Activated CD8-positive, alpha-beta memory T cell treated with anti-CD3 and anti-CD28 coated beads for 48 hours (primary cell): ENCODE measurements at places on chromosomes 12 and 14.

DNA sequence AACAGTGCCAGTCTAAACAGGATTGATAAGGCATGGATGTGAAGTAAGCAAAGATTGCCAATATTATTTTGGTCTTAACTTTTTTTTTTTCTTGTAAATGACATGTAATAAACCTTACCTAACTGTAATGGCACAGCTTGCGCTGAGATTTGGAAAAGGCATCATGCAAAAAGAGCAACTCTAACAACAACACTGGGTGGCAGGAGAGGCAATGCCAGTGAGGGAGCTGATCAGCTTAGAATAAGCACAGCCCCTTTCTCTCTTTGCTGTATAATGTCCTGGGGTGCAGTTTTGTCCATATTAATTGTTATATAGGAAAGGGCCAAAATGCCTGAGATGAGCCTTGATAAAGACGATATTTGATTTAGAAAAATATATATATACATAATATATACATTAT is 1589.7 kb upstream of the FLRT2 start:
- DNase-seq, result no peak

- no peak for DNase-seq
Measured at GRCh38 chr14:50383618-50384225, 13.0 kb downstream of the CDKL1 start.

- no peak for DNase-seq
Measured at GRCh38 chr12:52206304-52207040, 14.7 kb upstream of the KRT80 start.

DNA sequence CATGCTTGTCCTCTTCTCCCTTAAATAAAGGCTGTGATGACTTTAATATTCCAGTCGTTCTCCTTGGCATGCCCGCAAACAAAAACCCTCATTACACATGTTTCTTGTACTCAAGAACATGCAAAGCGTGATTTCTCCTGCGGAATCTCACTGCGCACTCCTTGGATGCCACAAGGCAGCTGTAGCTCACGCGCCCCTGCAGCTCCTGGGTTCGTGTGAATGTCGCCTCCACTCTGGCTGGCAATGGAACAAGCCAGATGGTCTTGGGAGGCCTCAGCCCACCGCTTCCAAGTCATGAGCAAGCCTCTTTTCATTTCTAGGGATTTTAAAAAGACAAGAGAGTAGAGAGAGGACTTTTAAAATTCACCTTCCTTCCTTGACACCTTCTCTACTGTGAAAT is 403.8 kb downstream of the PCNX1 start:
- no peak for DNase-seq

DNA sequence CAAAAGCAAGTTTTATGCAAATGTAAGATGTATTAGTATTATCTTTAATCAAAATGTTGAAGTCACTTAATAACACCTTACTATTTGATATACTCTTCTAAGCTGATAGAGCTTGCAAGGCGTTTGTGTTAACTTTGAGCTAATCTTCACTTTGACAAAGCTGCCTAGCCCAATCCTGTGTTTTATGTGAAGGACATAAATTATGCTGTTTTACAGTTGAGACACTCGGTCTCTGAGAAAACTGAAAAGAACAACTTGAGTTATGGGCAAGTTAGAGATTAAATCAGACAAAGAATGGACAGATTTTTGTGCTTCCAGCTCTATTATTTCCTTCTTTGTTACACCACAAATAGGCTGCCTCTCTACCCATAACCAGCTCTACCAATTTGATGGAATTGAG is 42.0 kb upstream of the DAAM1 start:
- DNase-seq, result no peak

GRCh38 chr12:68189821-68190242 is 30.3 kb upstream of the IFNG start:
- DNase-seq, result no peak

DNA sequence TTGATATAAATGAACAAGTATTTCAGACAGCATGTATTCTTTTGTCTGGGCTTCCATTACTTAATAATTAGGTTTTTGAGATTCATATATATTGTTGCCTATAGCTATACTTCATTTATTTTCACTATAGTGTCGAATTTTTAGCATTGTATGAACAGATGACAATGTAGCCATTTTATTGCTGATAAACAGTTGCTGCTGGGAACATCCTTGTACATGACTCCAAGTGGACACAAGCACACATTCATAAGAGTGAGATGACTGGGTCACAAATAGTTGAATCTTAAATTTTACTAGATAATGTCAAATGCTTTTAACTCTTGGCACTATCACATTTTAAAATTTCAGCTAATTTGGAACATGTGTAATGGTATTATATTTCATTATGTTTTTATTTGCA is 19.3 kb upstream of the PHC1 start:
- DNase-seq, result no peak

DNA sequence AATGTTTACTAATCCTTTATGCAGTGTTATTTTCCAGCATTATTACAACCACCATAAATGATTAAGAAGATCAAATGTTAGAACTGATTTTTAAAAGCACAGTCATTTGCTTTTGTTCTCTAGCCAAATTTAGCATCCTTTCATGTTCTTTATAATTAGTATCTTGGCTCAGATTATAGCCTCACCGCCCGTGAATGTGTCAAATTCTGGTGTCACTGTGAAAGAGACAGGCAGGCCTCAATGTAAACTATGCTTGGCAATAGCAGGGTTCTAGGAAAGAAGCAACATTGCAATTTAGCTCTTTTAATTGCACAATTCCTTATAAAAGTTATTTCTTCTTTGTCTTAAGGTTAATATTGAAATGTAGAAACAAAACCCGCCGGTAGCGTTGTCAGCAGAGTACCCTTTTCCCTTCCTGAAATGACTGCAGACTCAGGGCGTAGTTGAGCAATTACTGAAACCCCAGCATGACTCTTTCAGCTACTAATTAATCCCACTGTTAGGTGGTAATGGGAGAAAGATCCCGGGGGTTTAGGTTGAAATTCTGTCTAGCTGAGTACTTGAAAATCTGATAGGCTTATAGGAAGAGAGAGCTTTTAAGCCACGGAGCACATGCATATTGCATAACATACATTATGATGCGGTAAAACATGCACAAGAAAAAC is 1600.5 kb upstream of the SEL1L start:
- DNase-seq, result no peak

DNA sequence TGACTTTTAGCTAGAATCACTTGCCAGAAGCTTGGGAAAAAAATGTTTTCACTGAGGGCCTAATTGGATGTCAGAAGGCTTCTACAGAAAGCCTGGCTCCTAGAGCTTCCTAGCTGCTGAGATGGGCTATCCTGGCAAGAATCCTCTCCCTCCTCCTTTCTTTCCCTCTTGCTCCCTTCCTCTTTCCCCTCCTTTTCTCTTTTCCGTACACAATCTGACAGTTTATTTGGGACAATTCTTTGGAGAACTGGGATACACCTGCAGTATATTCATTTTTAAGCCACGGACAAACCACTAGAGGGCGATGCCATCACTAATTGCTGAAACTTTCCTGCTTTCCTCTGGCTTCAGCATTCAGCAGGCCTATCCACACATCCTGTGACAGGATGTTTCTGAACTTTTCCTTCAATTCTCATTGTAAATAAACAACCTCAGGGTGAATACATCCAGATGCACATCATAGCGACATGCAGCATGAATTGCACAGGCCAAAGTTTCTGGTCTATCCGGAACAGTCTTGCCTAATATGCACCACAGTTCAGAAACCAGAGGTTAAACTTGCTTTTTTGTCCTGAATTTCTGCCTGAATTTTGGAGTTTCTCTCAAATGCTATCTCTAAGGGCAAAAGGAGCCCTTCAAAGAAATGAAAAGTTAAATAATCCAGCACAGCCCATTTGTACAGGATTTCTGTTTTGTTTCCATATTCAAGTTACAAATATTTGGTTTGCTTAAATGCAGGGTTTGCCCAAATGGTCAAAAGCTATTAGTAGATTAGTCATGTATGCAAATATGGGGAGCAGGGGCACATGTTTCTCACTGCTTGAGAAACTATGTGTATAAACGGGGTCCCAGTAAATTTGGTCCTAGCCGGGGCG is 142.8 kb downstream of the PAWR start:
- no peak for DNase-seq

DNA sequence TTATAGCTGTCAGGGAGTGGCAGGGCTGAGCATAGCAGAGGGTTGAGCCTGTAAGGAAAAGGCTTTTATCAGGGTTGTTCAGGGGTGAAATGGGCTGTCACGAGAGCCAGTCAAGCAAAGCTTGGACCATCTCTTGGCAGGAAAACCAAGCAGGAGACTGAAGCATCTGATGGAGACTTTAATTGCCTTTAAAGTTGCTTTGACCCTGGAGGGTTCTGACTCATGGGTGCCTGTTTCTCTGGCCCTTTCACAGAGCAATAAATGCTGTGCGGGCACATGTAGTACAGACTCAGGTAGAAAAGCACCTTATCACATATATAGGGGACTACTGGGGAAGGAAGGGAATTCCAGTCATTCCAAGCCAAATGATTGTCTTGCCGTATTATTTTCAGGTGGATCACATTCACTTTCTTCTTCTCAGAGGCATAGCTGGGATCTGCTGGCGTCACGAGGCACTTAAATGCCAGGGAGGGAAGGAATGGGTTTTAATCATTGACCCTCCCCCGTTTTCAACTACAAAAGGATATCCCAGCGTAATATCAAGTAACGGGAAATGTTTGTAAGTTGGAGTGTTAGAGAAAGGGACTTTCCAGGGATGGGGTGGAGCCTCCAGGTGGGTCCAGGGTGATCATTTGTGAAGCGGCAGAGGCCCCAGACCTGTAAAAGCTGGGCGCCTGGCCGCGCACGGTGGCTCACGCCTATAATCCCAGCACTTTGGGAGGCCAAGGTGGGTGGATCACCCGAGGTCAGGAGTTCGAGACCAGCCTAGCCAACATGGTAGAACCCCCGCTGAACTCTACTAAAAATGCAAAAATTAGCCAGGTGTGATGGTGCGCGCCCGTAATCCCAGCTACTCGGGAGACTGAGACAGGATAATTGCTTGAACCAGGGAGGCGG is 34.9 kb downstream of the PLEKHD1 start:
- no peak for DNase-seq

DNA sequence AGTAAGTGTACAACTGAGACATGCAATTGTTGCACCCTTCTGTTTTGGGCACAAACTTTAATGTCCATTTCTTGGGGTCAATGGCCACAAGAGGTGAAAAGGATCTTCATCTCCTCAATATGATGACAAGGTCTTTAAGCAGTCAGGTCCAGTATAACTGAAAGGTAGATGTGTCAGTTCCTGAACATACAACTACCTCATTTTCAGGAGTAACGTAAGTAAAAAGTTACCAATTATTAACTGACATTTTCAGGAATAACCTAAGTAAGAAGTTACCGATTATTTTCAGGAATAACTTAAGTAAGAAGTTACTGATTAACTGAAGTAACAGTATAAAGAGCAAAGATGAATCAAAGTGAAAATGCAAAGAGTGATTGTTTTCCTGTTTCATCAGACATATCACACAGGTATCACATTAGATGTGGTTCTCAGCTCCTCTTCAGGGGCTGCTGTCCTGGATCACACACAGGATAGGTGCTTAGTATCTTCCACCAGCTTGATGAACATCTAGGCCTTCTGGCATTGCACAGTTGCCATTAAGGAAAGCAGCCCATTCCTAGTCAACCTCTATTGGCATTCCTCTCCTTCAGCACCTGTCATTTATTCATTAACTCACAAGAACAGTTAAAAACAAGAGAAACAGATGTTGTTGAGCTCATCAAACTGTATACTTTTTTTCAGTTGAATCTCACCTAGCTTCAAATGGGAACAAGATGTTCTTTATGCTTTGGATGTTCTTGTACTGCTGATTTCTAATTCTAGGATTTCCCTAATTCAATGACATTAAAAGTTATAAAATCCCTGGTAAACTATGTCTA is 200.0 kb downstream of the FOXG1 start:
- DNase-seq, result no peak

DNA sequence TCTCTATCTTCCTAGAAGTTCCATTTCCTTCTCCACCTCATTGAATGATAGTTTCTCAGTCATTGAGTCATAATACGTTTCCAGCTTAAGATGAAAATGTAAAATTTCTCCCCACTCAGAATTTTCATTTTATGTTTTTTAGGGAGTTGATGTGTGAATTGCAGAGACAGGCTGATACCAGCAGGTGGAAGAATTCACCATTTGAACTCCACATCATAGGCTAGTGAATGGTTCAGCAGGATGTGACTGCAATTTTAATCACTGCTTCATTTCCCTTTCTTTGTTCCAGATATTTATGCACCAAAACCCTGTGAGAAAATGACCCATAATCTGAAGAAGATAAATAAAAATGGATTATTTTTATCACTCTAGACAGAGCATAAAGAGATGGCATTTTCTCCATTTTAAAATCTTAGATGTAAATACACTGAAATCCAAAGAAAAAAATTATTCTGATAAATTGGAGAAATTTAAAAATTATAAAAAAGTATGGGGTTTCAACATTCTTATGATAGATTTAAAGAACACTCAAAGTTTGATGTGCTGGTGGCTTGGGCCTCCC is 10.6 kb upstream of the PYGL start:
- DNase-seq, result no peak

GRCh38 chr12:2053691-2054090 is 904 bp downstream of the CACNA1C start:
- no peak for DNase-seq

DNA sequence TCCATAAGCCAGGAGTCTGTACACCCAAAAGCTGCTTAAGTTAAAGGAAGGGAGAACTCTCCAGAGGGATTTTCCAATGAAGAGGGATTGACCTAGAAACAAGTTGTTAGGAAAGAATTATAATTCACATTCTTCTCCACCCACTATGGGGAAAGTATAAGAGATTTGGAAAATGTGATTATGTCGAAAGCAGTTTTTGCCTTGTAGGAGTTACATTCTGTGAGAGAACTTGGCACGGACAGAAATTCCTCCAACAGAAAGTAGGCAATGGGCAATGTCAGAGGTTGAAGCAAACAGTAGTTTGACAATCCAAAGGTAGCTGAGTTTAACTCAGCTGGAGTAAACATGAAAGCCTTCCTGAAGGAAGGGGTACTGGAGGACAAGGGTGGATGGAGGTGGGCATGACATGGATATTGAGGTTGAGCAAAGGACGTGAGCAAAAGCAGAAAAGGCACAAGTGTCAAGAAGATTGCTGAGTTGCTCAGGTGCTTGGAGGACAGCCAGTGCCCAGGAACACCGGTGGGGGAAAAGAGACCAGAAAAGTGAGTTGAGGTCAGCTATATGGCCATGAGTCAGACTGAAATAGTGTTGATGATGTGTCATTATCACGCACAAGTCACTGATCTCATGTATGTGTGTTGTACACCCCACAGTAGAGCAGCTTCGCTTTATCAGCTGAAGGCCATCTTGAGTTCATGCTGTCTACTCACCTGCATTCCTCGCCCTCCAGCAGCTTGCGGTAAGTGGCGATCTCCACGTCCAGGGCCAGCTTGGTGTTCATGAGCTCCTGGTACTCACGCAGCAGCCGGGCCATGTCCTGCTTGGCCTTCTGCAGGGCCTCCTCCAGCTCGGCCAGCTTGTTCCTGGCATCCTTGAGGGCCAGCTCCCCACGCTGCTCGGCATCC is 4.0 kb downstream of the KRT5 start:
- no peak for DNase-seq

GRCh38 chr12:105205322-105206048 is 30.5 kb downstream of the APPL2 start:
- DNase-seq, result no peak

- DNase-seq, result no peak
Measured at GRCh38 chr12:45893240-45893639, 97.1 kb downstream of the SCAF11 start.

GRCh38 chr12:19458733-19459132 is 19.4 kb downstream of the AEBP2 start:
- no peak for DNase-seq

- DNase-seq, result no peak
Measured at GRCh38 chr14:55571125-55571889, 8.7 kb upstream of the KTN1 start.

GRCh38 chr12:102595315-102595714 is 115.0 kb upstream of the IGF1 start:
- DNase-seq, result no peak

- DNase-seq, result no peak
Measured at GRCh38 chr12:131142891-131143657, 189.4 kb downstream of the ADGRD1 start.
